Adrenal gland (tissue), 19 donors: ENCODE measurements at places on chromosomes 6 and 20. TPM values are rescaled to one million over a fixed set of nuclear protein-coding genes. Genes with fewer than 3 reads are reported as not detected.

Gene PTCRA
- not detected for polyA plus RNA-seq

GRCh38 chr20:44572551-44573500, 9.6 kb upstream of the PKIG start:
- DNase-seq = peak; percentile 49

DNA sequence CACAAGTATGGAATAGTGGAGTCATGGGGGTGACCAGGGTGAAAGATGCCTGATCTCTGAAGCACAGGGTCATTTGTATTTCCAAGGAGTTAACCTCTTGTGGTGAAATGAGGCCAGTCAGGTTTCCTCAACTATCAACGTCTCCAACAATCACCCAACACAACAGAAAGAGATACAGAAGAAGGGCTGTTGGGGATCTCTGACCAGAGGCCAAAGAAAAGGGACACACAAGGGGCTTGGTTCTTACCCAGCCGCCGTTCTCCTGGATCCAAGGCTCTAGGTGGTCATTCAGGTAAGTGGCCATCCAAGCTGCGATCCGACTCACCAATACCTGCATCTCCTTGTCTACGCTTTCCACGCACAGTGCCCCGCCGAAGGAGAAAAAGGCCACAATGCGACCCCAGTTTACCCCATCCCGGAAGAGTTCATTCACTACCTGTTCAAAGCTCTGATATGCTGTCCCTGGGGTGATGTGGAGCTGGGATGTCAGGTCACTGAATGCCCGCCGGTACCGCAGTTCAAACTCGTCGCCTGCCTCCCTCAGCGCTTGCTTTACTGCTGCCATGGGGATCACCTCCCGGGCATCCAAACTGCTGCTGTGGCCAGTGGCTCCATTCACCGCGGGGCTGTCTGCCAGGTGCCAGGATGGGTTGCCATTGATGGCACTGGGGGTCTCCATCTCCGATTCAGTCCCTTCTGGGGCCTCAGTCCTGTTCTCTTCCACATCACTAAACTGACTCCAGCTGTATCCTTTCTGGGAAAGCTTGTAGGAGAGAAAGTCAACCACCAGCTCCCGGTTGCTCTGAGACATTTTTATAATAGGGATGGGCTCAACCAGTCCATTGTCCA, 1.0 kb downstream of the BCL2L1 start:
- no peak for DNase-seq

DNA sequence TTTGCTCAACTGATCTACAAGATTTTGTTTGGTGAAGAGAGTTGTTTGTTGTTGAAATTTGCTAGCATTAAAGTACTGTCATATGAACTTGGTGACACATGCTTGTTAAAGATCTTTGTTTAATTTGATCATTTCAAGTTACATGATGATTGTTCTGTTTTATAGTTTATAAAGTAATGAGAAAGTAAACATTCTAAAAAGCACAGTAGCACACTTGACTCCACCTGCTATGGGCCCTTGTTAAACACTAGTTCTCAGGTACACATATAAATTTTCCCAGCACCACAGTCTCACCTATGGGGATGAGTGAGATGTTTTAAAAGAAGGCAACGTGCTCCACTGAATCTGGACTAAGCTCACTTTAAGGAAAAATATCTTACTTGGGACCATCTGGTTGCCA, 14.1 kb downstream of the MCHR2 start:
- DNase-seq = no peak

Gene TXNDC5
- polyA plus RNA-seq = 55.5 TPM

Gene B3GALT4
- polyA plus RNA-seq = 11.4 TPM

Gene TSHZ2
- polyA plus RNA-seq = 37.7 TPM

Gene GCNT2
- 0.27 TPM for polyA plus RNA-seq

GRCh38 chr6:74749211-74750147, 456.4 kb downstream of the COL12A1 start:
- DNase-seq = no peak

DNA sequence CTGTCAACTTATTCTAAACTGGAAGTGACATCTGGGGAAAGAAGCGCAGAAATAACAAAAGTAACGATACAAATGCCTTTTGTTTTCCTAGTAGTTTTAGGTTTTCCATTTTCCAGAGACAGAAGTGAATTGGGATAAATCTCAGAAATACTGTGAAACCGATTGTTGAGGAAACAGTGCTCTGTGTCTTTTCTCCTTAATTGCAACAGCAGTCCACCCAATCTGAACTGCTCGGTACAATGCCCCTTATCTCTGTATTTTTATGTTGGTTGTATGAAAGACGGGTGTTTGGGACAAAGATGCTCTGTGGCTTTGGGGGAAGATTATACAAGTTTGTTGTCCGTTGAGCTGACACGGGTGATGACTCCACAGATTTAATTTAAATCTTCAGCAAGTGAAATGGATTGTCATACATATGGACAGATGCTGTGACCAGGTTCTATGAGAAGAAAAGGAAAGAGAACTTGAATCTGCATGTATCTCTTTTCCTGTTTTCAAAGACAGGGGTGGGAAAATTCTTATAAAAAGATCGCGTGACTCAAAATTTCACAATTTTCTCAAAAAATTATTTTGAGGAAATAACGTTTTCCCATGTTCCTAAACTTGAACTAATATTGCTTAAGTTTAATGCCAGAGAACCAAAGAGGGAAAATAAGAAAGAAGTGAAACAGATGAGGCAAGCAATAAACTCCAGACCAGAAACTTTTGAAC, 41.2 kb downstream of the SASH1 start:
- DNase-seq = no peak

- no peak for DNase-seq
Measured at GRCh38 chr6:159168536-159169192, 536 bp upstream of the FNDC1 start.

DNA sequence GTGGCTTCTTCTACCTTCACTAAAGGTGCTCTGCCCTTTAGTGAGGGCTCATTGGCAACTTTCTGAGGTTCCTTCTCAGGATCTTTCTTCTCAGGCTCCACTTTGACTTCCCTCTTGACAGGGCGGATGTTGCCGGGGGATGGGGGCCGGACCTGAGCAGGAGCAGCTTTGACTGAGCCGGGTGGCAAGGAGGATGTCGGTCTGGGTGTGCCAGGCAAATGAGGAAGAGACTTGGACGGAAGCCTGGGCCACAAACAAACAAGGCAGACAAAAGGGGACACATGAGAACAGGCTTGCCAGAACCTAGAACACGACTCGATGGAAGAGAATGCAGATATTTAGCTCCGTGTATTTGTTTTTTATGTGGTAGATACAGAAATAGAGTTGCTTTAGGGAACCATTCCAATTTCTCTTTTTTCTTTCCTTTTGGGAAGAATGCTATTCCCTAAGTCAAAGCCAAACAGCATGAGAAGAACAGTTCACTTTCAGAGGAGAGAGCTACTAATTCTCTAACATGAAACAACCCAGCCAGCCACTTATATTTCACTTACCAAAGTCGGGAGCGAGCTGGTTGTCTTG, 76.2 kb upstream of the BCLAF1 start:
- DNase-seq = peak; percentile 50

DNA sequence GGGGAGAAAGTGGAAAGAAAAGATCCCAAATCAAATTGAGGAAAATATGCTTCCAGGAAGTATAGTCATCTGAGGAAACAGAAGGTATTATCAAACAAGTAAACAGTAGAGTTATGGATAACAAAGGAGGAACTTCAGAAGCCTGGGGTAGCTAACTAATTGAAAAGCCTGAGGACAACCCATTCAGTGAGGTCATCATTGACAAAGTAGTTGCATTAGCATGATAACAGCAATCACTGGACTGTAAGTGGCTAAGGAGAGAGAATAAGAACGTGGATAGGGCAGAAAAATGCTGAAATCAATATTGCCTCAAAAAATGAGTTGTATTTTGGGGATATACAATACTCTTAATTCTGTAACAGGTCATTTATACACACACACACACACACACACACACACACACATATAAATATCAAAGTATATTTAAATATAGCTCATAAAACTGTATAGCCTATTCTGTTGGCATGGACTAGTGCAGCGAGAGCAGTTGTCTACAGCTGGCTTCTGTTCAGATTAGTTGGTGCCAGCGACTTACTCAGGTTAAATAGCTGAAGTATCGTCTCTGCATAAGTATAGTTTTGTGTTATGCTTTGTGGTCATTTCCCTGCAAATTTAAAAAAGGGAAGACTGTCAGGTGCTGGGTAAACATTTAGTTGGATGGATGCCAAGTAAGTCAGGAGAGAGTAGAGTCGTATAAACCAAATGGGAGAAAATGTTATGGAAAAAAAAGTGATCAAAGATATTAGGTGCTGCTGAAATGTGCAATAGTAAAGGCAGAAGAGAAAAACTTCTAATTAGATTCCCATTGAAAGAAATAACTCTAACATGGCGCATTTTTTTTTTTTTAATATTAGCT, 33.8 kb upstream of the CTAGE9 start:
- no peak for DNase-seq

- no peak for DNase-seq
Measured at GRCh38 chr6:160070831-160071230, 50.8 kb upstream of the SLC22A1 start.

- no peak for DNase-seq
Measured at GRCh38 chr20:13396022-13396421, 174.9 kb downstream of the ISM1 start.

GRCh38 chr6:51830666-51831065, 256.7 kb downstream of the PKHD1 start:
- no peak for DNase-seq

GRCh38 chr6:15340775-15341174, 94.9 kb downstream of the JARID2 start:
- no peak for DNase-seq

Gene JAG1
- 6.8 TPM for polyA plus RNA-seq

DNA sequence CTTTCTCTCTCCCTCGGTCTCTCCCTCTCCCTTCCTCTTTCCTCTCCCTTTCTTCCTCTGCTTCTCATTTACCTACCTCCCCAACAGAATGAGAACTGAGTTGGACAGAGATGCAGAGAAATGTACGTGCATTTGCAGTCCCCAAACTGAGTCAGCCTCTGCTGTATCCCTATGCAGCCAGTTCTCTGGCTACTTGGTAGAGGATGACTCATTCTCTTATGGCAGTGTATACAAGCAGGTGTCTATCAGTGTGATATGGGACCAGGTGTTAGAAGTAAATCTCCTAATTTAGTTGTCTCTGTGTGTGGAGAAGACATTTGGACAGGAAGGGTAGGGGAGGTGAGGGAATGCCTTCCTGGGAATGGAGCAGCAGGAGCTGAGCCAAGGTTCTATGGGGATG, 470.8 kb downstream of the CD109 start:
- no peak for DNase-seq

Gene EDN1
- 2.8 TPM for polyA plus RNA-seq

Gene RHAG
- not detected for polyA plus RNA-seq

GRCh38 chr6:131894493-131895424, 56.4 kb downstream of the CCN2 start:
- no peak for DNase-seq

Gene TREML2
- not detected for polyA plus RNA-seq

Gene SIRPB1
- polyA plus RNA-seq = 0.51 TPM

Gene TRIM31
- polyA plus RNA-seq = 0.80 TPM

Gene PCSK2
- polyA plus RNA-seq = 15.0 TPM

Gene IMPG1
- polyA plus RNA-seq = not detected

Gene ATP5F1E
- polyA plus RNA-seq = 42.5 TPM

GRCh38 chr6:129369737-129370136, 340.2 kb downstream of the ARHGAP18 start:
- DNase-seq = no peak

Gene HBS1L
- polyA plus RNA-seq = 121 TPM

DNA sequence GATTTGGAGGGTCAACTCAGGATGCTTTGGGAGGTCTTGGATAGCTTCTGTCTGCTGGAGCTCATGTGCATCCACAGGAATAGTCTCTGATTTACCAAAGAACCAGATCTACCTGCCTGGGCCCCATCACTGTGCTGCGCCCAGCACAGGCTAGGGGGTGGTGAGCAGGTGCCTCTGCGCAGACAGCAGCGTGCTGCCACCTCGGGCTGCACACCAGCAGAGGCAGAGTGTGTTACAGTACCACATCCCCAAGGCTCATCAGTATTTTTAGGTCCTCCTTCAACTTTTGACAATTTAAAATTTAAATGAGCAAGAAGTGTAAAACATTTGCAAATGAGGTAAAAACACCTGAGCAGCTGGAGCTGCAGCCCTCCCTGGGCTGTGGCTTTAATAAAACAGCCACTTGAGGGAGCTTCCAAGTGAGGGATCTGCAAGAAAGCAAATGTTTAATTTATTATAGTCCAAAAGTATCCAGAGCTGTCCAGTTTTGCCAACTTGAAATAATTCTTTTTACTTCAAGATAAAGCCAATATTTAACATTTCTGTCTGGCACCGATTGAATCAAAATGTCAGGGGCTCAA, 324.9 kb downstream of the ZFAND3 start:
- DNase-seq = no peak

- DNase-seq = no peak
Measured at GRCh38 chr6:13226071-13226470, 102.3 kb downstream of the TBC1D7 start.

- no peak for DNase-seq
Measured at GRCh38 chr6:52573295-52573694, 3.6 kb downstream of the TRAM2 start.

Gene C2
- polyA plus RNA-seq = 13.3 TPM

Gene NRSN1
- 1.6 TPM for polyA plus RNA-seq

DNA sequence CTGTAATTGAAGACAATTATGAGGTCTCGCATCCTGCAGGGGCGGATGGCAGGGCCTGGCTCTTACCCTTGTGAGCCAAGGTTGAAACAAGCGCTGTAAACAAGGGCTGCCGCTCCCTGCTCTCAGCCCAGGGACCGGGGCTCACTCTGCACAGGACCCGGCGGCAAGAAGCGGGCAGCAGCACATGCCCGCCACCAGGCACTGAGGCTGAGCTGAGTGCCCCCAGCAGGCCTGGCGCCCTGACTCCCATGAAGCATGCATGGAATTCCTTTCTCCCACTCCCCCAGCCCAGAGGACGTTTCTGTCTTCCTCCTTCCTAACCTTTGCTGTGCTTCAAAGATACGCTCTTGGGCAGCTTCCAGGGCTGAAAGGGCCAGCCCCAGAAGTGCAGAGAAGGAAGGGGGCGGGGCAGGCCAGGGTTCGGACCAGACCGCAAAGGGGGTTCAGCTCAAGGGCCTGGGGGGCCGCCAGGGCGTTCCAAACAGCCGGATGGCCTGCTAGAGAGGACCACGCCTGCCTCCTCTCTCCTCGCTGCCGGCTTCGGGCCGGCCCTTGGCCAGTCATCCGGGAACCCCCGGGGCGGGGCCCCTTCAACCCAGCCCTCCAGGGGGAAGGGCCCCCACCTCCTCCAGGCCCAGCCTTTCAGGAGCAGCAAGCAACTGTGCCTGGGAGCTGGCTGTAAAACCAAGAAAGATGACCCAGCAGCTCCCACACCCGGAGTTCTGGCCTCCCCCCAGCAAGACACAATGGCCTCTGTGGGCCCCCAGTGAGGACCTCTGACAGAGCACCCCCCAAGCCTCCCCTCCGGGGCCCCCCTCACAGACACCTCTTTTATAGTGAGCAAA, 109.9 kb downstream of the NOL4L start:
- DNase-seq = peak; percentile 96

GRCh38 chr20:17580895-17581294, 11.0 kb downstream of the DSTN start:
- no peak for DNase-seq

GRCh38 chr6:47701363-47701762, 3.0 kb downstream of the ADGRF4 start:
- no peak for DNase-seq

Gene MYH7B
- 9.6 TPM for polyA plus RNA-seq
